ENCODE measurements at places on chromosomes 5 and 9.

DNA sequence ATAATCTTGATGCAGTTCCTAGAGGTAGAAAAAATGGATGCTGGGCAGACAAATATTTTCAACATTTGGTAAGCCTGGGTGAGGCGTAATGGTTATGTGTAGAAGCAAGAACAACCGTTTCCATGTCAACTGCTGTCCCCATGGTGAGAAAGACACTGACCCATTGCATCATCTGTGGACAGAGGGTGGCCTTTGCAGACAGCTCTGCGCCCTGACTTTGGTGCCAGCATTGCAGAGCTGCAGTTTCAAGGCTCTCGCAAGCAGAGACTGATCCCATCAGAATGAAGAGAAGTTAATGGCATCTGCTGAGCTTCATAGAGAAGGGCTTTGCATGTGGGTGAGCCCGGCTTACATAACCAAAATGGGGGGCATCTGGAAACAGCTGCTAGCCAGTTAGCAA, 179.0 kb upstream of the ADRA1B start:
- DNase-seq, result no peak

DNA sequence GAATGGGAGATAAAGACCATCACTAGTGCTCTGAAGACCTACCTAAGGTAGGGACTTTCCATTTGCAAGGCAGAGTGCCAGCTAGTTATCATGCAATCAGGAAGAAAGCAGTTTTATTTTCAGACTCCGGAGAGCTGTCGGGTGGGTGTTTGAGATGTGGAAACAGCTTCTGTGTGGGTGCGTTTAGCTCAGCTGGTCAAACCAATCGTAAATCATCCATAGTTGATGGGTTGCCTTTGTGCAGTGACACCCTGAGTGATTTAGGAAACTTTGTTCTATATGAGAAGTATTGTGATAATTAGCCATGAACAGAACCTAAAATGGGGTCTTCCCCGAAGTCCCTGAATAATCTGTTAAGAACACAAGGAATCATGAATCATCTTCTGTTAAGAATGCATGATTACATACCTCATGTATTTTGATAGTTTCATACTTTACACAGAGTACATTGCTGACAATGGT, 284.3 kb downstream of the ARHGAP26 start:
- no peak for DNase-seq

DNA sequence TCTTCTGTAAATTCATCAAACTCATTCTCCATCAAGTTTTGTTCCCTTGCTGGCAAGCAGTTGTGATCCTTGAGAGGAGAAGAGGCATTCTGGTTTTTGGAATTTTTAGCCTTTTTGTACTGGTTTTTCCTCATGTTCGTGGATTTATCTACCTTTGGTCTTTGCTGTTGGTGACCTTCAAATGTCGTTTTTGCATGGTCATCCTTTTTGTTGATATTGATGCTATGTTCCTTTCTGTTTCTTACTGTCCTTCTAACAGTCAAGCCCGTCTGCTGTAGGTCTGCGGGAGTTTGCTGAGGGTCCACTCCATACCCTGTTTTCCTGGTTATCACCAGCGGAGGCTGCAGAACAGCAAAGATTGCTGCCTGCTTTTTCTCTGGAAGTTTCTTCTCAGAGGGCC, 140.9 kb downstream of the RPS23 start:
- DNase-seq, result no peak

GRCh38 chr5:95770830-95771708, 39.9 kb downstream of the RHOBTB3 start:
- DNase-seq, result no peak

DNA sequence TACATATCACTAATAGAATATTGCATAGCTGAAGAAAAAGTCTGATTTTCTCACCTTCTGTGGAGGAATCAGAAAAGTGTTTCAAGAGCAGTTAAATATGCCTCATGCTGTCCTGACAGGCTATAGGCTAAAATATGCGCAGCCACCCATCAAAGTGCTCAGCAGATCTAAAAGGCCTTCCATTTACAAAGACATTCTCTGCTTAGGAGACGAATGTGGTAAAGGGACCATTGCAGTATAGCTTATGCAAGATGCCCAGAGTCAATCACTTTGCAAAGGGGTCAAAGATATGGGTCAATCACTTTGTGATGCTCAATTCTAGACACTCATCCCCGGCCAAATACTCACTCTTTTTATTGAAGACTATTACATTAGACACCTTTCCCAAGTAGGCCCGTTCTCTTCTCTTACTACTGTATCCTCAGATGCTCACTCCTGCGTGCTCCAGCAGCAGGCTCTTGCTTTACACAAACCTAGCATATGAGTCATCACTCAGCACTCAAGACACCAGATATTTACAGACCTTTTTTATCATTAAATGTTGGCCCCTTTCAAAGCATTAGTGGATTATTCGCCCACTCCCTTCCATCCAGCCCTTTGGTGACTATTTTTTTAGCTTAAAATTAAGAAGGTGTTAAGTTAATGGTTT, 568.2 kb upstream of the CDH18 start:
- no peak for DNase-seq
